ENCODE measurements at places on chromosomes 6 and 20.
A peak's percentile ranks its signal among the peaks of the same experiment; 100 is the strongest.

DNA sequence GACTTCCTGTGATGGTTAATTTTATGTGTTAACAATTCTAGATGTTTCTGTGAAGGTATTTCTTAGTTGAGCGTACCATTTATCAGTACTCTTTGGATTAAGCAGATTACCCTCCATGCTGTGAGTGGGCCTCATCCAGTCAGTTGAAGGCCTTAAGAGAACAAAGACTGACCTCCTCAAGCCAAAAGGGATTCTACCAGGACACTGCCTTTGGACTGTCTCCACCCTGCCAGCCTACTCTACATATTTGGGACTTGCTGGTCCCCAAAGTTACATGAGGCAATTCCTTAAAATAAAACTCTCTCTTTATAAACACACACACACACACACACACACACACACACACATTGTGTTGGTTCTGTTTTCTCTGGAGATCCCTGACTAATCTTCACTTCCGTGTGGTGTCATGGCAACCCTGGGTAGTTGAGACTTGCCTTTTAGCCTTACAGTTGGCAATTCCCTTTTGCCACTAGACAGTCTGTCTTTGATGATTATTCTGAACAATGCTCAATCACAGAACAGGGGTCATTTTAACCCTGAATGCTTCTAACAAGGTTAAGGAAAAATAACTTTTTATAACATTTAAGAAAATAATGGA, 32.2 kb downstream of the MRAP2 start:
- no peak for DNase-seq

- DNase-seq = peak; percentile 100
Measured at GRCh38 chr6:32195652-32195901, 3.1 kb upstream of the GPSM3 start.

DNA sequence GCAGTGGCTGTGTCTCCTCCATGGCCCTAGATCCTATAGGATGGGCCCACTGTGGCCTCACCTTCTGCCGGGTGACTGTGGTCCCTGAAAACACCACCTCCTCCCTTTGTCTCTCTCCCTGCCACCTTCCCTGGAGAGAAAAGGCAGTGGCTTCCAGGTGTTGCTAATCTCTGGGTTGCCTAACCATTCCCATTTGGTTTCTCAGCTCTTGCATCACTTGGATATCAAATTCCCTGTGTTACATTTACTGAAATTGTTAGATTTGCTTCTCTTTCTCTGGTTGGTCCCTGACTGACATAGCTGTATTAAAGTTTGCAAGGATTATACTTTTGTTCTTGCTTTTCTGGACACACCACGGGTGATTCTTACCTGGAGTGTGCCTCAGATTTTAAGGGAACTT, 9.3 kb upstream of the ZFP64 start:
- no peak for DNase-seq

DNA sequence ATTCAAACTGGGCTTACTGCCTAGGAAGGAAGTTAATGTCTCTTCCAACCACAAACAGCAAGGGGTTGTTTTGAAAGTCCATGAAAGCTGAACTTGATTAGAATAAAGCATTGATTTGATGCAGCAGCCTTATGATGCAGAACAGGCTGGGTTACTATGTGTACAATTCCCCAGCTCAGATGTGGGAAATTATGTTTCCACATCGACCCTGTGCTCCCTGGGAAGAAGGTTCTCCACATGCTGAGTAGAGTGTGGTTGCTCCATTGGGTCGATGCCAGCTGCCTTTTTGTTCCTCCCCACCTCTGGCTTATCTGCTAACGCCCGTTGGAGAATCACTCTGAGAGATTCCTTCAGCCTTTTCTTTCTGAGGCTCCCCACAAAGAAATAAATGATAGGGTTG, 1.2 kb downstream of the MAS1L start:
- DNase-seq = no peak

GRCh38 chr6:113120582-113121285, 736.4 kb upstream of the MARCKS start:
- DNase-seq = no peak

GRCh38 chr20:55417836-55418235, 587.5 kb downstream of the CBLN4 start:
- no peak for DNase-seq

DNA sequence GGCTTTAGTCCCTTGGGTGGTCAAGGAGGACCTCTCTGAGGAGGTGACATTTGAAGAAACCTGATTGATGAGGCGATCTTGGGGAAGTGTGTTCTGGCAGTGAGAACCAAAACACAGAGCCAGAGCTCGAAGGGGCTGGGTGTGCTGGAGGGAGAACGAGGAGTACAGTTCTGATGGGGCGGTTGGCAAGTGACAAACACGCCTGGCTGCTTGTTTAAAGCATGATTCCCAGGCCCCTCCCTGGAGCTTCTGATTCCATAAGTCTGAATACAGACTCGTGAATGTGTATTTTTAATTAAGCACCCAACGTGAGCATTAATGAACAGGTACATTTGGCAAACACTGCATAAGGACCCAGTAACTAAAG, 886 bp upstream of the NFATC2 start:
- no peak for DNase-seq

- DNase-seq = no peak
Measured at GRCh38 chr6:41651962-41652657, 13.8 kb downstream of the MDFI start.

DNA sequence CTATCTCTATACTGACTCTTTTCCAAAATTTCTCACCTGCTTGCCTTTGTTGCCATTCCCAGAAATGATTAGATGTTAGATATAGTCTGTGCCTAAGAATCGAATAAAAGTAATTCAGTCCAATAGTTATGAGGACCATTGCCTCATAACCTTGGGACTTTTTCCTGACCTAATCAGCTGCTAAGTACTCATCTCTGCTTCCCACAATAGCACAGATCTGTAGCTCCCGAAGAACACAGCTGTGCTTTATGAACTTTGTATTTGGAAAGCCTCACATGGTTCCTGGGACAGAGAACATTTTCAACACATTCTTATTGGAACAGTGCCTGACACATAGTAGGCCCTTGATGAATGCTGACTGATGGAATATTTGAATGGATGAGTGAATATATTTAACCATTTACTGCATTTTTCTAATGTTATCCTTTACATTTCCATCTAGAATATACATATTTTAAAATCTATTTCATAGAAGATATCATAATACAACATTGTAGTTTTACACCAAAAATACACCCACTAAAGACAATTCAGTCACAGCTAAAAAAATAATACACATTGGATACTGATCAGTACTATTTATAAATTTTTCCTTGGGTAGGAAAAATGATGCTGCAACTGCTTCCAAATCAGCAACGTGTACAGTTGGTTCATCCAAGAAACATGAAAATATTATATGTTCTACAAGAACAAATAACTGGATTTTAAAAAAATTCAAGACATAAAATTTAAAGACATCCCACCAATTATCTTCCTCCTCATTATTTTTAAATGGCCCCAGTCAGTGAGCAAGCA, 53.9 kb downstream of the HS3ST5 start:
- no peak for DNase-seq

GRCh38 chr6:11050731-11051130, 6.6 kb upstream of the ELOVL2 start:
- DNase-seq = no peak

- DNase-seq = no peak
Measured at GRCh38 chr6:140001821-140002341, 627.4 kb upstream of the CITED2 start.

DNA sequence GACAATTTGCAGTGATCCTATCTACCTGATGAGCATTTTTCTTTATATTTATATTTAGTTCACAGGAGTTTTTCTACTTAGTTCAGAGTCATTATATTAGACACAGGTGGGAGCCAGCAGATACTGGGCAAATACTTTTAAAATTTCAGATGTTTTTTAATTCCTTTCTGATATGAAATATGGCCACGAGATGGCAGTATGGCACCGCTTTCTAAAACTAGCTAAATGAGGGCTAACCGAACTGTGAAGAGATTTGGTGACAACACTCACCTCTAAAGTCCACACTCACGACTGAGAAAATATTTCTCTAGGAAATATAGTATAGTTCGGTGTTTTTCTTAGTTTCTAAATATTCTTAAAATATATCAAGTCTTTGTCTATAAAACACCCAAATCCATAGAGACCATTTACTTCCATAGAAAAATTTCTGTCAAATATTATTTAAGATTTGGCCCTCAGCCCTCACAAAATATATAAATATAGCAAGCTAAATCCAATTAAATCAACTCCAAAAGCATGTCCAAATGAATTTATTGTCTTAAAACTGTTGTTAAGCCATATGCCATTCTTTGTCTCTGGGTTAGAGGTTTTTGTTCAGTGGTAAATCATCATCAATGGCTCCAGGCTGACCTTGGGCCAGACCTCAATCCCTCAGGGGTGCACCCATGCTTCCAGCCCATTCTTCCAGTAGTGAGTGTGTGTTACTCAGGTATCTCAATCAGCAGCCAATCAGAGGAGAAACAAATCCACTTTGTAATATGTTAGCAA, 63.6 kb downstream of the HUS1B start:
- peak; percentile 87 for DNase-seq

- no peak for DNase-seq
Measured at GRCh38 chr6:125380474-125380873, 78.7 kb upstream of the HDDC2 start.

- DNase-seq = peak; percentile 24
Measured at GRCh38 chr6:33975661-33976436, 170.0 kb downstream of the GRM4 start.

GRCh38 chr6:118876198-118876597, 17.8 kb upstream of the ASF1A start:
- no peak for DNase-seq

DNA sequence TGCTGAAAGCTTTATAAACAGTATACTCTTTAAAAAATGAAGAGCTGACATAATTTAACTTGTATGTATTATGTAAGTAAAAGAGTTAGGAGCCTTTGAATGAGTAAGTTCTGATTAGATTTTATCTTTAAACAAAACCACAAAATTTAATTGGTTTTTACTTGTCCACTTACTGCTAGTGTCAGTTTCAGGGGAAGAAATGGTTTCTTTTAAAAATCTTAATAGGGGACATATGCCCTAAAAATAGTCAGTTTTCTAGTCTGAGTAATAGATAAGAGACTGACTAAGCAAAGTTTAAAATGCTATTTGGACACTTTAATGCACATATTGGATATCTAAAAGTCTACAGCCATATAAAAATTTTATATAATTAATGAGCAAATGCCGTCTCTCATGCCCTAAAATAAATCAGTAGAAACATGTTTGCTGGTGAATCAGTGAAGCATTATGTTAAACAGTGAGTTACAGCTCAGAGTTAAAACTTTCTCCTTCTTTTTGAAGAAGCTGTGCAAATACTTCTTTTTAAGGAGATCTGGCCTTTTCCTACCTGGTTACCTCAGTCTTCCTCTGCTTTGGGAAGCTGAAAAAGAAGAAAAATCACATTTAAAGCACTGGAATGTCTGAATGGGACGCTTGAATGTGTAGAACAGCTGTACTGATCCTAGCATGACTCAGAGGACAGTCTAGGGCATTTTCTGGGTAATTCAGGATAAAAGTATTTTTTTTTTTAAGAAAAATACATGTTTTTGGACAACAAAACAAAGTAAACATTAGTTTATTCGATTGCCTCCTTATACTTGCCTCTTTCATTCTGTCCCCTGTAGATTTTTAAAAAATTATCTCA, 55.3 kb downstream of the CDH26 start:
- no peak for DNase-seq

GRCh38 chr20:10639077-10639736, 34.6 kb downstream of the JAG1 start:
- no peak for DNase-seq

- DNase-seq = no peak
Measured at GRCh38 chr20:53513168-53513488, 80.5 kb downstream of the ZNF217 start.

GRCh38 chr20:25148181-25148981, 47.1 kb upstream of the ENTPD6 start:
- DNase-seq = peak; percentile 80

- no peak for DNase-seq
Measured at GRCh38 chr20:23159256-23159946, 73.3 kb upstream of the CD93 start.

GRCh38 chr6:946546-946945, 253.6 kb upstream of the EXOC2 start:
- DNase-seq = no peak

- no peak for DNase-seq
Measured at GRCh38 chr20:38499366-38499765, 26.7 kb downstream of the RALGAPB start.

GRCh38 chr20:12179692-12180091, 262.0 kb downstream of the BTBD3 start:
- no peak for DNase-seq

DNA sequence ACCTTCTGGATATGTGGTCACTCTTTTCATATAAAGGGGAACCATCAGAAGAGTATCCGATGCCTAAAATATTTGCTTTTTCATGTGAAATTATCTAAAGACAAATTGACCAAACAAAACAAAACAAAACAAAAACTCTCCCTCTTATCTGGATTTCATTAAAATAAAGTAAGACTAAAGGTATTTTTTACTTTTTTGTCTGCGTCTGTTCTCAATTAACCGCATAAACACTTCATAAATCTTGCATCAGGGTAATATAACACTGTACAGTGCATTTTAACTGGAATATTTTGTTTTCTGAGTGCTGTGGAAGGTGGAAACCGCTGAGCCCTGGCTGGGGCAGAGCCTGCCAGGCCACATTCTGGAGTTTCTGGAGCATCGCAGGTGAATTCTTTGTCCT, 234.1 kb upstream of the ZFP64 start:
- DNase-seq = no peak

DNA sequence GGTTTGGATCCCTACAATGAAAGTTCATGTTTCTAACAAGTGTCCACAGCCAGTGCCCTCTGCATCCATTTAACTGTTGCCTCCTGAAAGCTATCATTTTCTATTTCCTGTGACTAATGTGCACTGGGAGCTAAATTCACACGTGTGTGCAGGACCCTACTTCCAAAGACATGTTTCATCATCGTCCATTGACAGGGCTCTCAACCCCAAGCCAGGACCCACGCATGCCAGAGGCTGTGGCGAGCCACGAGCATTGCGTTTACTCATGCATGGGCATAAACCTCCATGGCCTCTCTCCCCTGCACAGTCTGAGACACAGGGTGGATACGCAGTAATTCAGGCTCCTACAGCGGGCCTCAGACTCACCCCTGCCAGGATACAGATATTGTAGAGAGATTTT, 153.2 kb downstream of the MAFB start:
- no peak for DNase-seq

DNA sequence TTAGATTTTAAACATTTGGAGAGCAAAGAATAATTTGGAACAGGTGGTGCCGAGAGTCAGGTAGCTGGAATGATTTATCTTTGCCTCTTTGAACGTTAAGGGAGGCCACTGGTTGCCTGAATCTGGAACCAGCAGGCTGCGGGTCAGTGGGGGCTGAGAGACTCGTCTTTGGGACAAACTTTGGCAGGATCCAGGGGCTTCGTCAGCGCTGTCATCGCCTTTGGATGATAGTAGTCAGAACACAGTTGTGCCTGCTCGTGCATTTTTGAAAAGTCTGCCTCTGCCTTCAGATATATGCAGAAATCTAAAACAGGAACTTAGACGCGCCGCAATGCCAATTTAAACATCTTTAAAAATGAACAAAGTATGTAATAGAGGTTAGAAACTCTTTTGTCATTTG, 5.0 kb downstream of the EYA2 start:
- no peak for DNase-seq

All from activated naive CD4-positive, alpha-beta T cell treated with anti-CD3 and anti-CD28 coated beads for 36 hours (primary cell).